SHP77 (cell line): ENCODE measurements at places on chromosomes 2 and 18.

DNA sequence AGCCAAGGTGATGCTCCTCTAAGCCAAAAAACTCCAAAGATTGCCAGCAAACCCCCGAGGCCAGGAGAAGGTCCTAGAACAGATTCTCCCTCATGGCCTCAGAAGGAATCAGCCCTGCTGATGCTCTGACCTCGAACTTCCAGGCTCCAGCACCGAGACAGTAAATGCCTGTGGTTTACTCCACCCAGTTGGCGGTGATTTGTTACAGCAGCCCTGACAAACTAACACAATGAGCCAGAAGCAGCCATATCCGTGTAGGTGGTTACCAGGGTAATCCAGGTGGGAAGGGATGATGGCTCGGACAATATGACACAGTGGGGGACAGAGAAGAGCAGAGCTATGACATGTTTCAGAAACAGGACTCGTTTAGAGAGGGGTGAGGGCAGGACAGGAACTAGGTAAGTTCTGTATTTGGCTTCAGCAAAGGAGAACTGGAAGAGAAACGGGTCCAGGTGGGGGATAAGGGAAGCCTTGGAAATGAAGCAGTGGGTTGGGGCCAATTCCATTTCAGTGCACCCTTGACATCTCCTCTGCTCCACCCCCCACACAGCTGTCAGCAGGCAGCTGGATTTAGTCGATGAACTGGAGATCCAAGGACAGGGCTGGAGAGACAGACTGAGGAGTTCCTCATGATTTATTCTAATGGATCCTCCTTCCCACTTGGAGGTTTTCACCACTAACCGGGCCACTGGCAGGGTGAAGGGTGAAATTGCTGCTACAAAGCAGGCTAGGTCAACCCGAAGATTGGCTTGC is 179.7 kb upstream of the SH3BP4 start:
- no peak for DNase-seq

DNA sequence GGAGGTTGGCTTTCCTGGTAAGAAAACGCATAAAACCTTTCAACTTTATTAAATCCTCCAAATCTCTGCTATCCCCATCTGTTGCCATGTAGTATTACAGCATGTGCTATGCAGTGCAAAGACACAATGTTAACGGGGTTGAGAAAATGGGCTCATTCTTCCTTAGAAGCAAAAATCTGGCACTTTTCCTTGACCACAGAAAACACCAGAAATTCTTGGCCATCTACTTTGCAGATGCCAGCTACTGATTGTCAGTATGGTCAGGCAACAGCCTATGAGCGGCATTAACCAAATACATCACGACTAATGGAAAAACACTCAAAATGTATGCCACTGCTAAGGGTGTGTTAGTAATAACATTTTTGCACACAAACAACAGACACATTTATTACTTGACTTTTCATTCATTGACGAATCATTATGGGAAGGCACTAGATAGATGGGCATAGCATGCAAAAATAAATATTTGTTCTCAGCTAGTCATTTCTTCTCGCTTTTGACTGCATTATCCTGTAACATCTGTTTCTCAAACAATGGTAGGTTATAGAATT is 65.2 kb upstream of the CRIM1 start:
- no peak for DNase-seq

DNA sequence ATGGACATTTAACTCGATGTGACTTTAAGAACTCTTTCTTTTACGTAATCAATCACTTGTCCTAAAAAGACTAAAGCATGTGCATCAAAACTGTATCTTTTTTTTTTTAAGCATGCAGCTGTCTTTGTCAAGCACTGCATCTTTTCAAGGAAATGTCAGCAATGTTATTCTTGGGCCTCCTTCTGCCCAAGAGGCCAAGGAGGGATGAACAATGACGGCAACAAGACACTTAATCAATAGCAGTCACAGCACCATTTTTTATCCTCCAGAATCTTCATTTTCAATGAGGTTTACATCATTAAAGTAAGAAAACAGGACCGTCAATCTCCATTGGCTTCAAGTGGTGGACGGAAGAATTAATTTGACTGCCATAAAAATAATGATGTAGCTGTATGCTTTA is 253.8 kb downstream of the AFF3 start:
- no peak for DNase-seq

DNA sequence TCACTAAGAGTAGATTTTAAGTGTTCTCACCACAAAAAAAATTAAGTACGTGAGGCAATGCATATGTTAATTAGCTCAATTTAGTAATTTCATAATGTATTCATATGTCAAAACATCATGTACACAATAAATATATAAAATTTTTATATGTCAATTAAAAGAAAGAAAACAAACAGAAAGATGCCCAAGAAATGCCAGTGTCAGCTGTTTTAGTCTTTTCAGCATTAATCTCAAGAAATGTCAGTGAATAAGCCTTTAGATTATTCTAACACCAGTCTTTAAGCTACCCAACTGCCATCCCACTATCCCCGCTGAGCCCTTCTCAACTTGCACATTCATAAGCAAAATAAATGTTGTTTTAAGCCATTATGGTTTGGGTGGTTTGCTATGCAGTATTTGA is 76.5 kb downstream of the C1D start:
- DNase-seq = no peak

GRCh38 chr2:170455617-170456426 is 259.3 kb upstream of the SP5 start:
- DNase-seq = no peak

DNA sequence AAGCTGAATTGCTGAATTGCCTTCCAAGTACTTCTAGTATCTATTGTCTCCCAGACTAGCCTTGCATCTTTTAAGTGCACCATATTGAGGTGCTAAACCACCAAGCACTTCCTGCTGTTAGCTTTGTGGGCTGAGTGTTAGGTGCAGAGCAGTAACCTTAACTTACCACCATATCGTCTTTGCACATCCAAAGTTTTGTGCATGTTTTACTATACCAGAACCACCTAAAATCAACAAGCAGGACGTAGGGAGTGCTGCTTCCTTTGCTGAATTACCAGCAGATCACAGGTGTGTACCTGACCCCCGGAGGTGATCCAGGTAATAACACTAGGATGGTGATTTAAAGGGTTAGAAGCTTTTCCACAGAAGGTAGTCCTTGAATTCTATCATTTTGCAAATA is 359.9 kb upstream of the HNRNPA3 start:
- no peak for DNase-seq

DNA sequence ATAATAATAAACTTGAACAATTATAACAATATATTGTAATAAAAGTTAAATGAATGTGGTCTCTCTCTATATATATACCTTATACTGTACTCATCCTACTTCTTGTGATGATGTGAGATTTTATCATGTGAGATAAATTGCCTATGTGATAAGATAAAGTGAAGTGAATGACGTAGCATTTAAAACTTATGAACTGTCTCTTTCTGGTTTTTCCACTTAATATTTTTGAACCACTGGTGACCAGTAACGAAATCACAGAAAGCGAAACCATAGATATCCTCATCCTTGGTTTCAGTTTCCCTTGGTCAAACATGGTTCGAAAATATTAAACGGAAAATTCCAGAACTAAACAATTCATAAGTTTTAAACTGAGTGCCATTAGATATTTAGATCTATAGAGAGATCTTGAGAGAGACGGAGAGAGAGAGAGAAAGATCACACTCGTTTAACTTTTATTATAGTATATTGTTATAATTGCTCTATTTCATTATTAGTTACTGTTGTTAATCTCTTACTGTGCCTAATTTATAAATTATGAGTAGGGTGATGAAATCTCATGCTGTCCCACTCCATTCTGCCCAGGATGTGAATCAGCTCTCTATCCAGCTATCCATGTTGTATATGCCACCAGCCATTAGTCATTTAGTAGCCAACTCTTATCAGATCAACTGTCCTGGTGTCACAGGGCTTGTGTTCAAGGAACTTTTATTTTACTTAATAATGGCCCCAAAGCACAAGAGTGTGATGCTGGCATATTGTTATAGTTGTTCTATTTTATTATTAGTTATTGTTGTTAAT is 156.8 kb downstream of the THADA start:
- no peak for DNase-seq

DNA sequence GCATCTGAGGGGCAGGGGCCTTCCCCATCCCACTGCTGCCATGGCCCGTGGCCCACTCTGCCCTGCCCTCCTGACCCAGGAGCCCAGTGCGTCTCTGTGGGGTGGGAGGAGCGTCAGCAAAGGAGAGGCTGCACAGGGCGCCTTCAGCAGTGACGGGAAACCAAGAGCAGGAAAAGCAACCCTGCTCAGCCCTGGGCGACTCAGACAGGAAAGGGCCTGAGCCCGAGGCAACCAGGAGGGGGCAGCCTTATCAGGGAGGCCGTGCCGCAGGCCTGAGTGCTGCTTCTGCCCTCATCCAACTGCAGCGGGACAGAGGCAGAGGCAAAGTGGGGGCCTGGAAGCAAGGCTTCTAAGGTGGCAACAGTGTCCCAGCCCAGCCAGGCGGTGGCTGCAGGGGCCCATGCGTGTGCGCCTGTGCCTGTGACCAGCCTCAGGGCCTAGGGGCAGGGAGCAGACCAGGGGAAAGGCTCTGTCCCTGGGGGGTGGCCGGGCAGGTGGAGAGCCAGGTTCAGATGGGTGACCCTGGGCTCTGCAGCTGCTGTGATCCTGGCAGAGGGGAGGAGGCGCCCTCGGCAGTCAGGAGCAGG is 23.3 kb upstream of the ALPI start:
- peak; percentile 19 for DNase-seq

DNA sequence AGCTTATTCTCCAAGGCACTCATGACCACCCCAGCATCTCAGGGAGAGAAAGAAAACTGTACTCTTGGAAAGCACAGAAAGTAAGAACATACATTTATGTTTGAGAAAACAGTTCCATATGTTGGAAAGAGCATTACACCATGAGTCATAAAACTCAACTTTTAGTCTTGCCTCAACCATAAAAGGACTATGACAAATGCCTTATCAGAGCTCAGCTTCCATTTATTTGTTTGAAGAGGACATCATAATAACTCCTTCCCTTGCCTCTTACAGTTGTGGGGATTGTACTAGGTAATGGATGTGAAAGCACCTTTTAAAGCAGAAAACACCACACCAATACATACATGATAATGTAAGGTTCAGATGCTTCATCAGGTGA is 370.8 kb downstream of the LNPK start:
- DNase-seq = no peak

- DNase-seq = no peak
Observed at GRCh38 chr2:7190587-7191324, 273.5 kb downstream of the RNF144A start.

- no peak for DNase-seq
Observed at GRCh38 chr2:121897335-121897970, 142.0 kb downstream of the TSN start.

DNA sequence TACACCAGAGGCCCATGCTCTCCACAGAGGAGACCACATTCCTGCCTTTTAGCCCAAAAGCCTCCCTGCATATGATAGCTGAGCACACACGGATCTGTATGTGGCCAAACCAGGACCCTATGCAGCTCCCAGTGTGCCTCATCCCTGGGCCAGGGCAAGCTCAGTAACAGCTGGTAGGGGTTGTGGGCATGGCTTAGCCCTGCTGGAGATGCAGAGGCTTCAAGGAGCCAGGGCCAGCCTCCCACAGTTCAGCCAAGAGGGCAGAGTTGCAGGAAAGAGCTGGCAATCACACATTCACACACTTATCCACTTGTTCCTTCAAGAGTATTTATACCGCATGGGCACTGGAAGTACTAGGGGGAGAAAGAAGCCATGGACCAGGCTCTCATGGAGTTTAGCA is 1.6 kb upstream of the LIMS2 start:
- DNase-seq = no peak

GRCh38 chr2:44170311-44170717 is 1.6 kb downstream of the PPM1B start:
- DNase-seq = no peak

- DNase-seq = no peak
Observed at GRCh38 chr2:170077830-170078569, 99.9 kb upstream of the MYO3B start.

GRCh38 chr2:143428700-143429099 is 299.5 kb downstream of the ARHGAP15 start:
- no peak for DNase-seq

DNA sequence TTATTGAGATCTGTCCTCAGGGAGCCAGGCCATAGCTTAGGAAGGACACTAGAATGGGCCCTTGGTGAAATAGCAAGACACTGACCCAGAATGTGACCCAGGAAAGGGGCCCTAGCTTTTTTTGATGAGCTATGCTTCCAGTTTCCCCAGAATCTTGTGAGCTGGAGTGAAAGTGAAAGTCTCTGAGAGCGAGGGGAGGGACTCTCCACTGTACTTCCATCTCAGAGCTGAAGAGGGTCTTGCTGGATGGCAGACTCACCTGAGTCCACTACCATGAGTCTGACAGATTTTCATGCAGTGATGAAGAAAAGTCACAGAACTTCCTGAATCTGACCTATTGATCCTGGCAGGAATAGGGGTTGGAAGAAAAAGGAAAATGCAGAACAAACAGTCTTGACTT is 3.1 kb downstream of the ARHGAP25 start:
- no peak for DNase-seq

DNA sequence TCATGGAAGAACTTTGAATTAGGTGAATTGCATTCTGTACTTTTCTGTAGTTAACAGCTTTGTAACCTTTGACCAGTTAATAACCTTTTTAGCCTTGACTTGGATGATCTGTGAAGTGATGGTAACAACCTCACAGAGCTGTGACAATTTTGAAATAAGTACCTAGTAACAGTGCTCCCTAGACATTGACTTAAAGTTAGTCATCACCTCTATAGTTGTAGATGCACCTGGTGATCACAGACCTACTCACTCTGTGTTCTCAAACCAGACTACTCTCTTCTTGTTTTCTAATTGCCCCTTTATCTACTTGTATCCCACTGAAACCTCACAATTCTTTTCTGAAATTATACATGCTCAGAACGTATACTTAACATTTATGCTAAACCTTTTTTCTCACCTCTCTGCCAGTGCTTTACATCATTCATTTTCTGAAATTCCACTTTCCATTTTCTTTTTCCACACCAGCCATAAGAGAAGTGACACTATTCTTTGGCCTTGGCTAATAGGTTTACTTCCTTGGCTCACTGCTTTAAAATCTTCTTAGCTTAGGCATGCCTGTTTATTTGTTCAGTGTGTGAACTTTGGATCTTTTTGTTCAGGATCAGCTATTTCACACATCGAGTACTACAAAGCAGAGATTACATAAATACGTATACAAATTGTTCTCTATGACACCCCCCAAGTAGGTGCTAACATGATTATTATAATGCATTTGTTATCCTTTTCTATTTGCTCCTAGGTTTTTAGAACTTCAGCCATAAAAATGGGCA is 9.3 kb downstream of the YPEL5 start:
- no peak for DNase-seq

DNA sequence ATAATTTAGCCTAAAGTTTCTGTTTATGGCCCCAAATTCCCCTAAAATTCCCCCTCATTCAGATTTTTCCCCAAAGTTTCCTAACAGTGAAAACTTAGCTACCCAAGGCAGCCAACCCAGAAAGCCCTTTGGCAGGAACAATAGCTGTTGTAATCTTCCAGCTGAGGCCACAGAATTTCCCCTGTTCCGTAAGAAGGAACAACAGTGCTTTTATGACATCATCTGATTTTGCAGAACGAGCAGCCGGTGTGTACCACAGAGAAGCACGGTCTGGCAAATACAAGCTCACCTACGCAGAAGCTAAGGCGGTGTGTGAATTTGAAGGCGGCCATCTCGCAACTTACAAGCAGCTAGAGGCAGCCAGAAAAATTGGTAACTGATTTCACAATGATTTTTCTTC is 6.3 kb downstream of the TNFAIP6 start:
- DNase-seq = no peak
